ENCODE measurements at places on chromosomes 1 and 21.

- DNase-seq = no peak
Measured at GRCh38 chr21:42160765-42161164, 58.2 kb upstream of the ABCG1 start.

DNA sequence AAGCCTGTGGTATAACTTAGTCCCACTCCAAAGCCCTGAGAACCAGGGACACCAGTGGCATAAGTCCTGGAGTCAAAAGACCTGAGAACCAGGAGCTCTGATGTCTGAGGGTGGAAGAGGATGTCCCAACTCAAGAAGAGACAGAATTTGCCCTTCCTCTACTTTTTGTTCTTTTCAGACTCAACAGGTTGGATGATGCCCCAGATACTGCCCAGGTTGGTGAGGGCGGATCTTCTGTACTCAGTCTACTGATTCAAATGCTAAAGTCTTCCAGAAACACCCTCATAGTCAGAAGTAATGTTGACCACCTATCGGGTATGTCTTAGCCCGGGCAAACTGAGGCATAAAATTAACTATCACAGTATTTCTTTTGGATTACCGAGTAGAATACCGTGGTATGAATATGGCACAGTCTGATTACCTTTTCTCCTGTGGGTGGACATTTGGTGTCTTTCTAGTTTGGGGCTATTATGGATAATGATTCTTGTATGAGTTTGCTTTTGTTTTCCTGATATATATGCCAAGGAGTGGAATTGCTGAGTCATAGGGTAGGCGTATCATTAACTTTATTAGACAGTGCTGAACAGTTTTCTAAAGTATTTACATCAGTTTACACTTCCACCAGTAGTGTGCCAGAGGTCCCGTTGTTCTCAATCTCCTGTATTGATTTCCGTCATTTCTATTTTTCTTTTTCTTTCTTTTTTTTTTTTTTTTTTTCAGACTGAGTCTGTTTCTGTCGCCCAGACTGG, 3.2 kb upstream of the CHAF1B start:
- DNase-seq = no peak

- DNase-seq = no peak
Measured at GRCh38 chr1:64248065-64248464, 44.6 kb downstream of the UBE2U start.

GRCh38 chr1:236673289-236673919, 12.9 kb upstream of the ACTN2 start:
- no peak for DNase-seq

- DNase-seq = no peak
Measured at GRCh38 chr1:3653286-3653618, 936 bp downstream of the TP73 start.

GRCh38 chr1:54167422-54168139, 14.8 kb upstream of the CDCP2 start:
- no peak for DNase-seq

- DNase-seq = no peak
Measured at GRCh38 chr1:66580081-66580480, 46.1 kb downstream of the SGIP1 start.

All from NCI-H1417 (cell line).